CD4-positive, alpha-beta memory T cell (primary cell): ENCODE measurements at places on chromosomes 2 and 18.

DNA sequence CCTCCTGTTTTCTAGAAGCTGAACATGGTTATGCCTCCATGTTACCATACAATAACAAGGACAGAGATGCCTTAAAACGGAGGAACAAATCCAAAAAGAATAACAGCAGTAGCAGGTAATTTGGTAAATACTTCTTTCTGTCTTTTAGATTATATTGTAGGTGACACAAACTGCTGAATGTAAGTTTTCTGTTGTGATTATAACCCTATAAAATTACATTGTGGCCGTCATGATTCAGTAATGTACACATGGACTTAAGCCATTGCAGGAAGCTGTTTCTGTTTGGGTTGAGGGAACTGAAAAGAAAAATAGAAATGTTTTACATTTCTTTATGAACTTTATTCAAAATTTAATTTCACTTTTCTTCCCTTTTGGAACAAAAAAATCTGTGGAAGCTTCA, 1.2 kb downstream of the MXD1 start:
- DNase-seq = no peak

DNA sequence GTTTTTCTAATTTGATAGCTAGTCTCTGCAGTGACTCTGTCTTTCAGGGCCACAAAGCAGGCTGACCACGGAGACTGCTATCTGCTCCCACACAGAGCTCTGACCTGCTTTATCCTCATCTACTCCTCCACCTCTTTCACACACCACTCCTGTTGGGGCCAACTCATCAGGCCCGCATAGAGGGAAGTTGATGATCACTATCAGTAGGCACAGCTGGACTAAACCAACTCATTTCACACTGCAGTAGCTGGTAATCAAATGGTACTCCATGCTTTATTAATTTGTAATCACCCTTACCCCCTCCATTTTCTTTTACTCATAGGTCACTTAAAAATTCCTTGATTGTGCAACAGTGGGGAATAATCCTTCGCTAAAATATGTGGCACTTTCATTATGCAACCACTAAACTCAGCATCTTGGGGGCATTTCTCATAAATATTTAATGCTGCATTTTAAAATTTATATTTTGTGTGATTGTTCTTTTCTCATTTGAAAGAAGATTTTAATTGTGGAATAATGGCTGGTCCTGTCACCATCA, 249.8 kb upstream of the GCFC2 start:
- no peak for DNase-seq

GRCh38 chr2:85810371-85811179, 56.8 kb downstream of the ATOH8 start:
- DNase-seq = no peak

- peak; percentile 73 for DNase-seq
Measured at GRCh38 chr18:45874491-45875184, 49.2 kb downstream of the SIGLEC15 start.

DNA sequence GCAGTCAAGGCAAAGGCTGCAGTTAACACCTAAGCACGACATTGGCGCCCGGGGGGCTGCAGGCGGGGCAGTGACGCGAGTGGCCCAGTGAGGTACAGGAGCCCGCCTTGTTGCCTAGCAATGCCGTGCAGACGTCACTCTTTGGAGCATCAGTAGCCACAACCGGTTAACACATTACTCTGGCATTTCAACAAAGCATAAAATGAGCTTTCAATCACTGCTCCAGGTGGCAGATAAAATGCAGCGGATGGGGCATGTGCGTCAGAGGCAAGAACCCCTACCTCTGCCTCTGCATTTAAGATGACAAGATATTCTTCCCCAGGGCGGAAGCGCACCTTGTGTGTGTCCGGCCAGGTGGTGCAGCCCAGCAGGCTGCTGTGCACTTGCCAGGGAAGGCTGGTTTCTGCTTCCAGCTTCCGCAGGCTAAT, 139.4 kb downstream of the MTCL1 start:
- no peak for DNase-seq

DNA sequence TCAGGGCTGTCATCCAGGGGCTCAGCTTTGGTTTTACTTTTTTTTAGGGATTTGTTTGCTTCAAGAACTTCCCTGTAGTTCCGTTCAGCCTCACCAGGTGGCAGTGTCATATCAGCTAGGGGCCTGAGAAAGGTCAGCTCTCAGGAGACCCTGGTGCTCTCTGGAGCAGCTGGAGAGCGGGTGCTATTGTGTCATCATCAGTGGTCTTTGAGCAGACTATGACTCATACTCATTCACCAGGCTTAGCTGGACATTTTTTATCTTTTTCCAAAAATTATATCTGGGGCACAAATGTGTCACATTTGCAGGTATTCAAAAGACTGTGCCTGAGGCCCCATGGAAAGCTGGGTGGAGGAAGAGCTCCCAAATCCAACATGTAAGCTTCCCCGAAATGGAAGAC, 24.4 kb downstream of the ZNF892 start:
- DNase-seq = no peak

- DNase-seq = no peak
Measured at GRCh38 chr2:149877913-149878312, 290.3 kb upstream of the MMADHC start.

- DNase-seq = no peak
Measured at GRCh38 chr18:59140302-59140885, 710 bp downstream of the SEC11C start.

GRCh38 chr2:121735518-121736074, 1.1 kb downstream of the NIFK start:
- no peak for DNase-seq
